ENCODE measurements at places on chromosomes 13 and 19. TPM values are rescaled to one million over a fixed set of nuclear protein-coding genes. Genes with fewer than 3 reads are reported as not detected.

DNA sequence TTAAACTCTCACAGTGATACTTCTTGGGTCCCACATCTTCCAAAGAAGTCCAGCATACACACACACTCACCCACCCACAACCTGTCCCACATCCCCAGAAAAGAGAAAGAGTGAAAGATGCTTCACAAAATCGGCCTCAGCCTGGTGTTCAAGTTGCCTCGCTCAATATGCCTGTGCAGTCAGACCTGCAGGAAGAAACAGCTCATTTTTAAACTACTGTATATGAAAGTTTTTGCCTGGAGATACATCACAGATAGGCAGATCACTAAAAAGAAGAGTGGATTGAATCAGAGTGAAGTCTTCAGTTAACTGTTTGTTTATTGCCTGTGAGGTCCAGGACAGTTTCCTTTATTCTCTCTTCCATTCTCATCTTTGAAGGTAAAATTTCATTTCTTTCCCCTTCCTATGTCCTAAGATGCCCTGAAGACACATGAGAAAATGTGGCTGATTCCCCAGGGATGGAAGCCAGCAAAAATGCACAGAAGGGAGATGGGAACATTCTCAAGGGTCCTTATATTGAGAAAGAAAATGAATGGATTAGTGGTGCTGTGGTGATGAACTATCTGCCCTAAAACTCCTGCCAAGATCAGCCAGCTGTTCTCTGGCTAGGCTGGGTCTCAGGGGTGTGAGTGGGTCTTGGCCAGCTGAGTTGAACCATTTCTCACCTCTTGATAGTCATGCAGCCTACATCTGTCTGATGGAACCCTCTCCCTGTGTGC, 259.0 kb downstream of the ITGBL1 start:
- DNase-seq = no peak

- no peak for DNase-seq
These were observed 55.4 kb upstream of the SCEL start for GRCh38 chr13:77480066-77480465.

DNA sequence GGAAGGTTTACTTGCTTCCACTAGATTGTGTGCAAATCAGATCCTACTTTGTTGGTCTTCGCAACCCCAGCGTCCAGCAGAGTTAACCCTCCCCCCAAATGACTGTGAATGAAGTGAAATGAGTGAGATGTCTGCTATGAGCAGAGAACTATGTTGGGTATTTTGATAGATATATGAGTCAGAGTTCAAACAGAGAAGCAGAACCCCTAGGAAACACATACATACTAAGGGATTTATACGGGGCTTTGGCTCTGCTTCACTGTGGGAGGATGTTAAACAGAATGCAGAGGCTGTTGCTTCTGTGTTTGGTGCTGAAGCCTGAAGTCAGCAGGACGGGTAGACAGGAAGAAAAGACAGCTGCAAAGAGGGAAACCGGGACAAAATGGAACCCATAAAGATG, 197.0 kb downstream of the MZT1 start:
- DNase-seq = no peak

GRCh38 chr19:55442372-55442961, 633 bp downstream of the SHISA7 start:
- DNase-seq = no peak

- no peak for DNase-seq
These were observed 4.0 kb downstream of the NKPD1 start for GRCh38 chr19:45156751-45157150.

CNFN gene
- total RNA-seq = 354 TPM

GRCh38 chr13:30880151-30880855, 25.8 kb upstream of the MEDAG start:
- no peak for DNase-seq

GRCh38 chr13:83298617-83299016, 583.7 kb downstream of the SLITRK1 start:
- no peak for DNase-seq

CFAP97D2 gene
- total RNA-seq = not detected

GRCh38 chr13:20942938-20943559, 40.5 kb upstream of the XPO4 start:
- DNase-seq = no peak

DNA sequence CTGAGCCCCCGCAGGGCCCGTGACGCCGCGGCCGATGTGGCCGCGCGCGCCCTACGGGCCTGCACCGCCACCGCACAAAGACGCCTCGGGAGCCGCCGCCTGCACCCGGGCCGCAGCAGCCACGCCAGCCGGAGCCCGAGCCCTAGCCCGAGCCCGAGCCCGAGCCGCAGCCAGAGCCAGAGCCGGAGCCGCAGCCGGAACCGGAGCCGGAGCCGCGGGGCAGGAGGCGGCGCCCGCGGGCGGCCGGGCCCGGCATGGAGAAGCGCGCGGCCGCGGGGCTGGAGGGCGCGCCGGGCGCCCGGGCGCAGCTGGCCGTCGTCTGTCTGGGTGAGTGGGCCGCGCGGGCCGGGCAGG, 379 bp downstream of the LRP3 start:
- no peak for DNase-seq

CCDC194 gene
- total RNA-seq = not detected

COL4A2 gene
- 43.0 TPM for total RNA-seq

- no peak for DNase-seq
These were observed 65.5 kb downstream of the DPY19L3 start for GRCh38 chr19:32471095-32471494.

DNA sequence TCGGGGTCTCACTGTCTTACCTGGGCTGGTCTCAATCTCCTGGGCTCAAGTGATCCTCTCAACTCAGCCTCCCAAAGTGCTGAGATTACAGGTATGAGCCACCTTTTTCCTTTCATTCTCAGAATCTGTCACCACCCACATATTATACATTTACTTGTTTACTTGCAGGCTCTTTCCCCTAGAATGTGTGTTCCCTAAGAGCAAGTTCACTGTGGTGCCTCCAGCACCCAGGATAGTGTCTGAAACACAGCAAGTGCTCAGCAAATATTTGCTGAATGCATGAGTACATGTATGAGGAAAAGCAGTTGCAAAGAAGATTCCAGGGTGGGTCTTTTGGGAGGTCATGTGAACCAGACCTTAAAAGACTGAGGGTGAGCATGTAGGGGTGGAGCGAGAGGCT, 96.8 kb downstream of the RGCC start:
- DNase-seq = no peak

GRCh38 chr13:113589251-113589960, 4.9 kb downstream of the TFDP1 start:
- no peak for DNase-seq

ADAMTSL5 gene
- 4.1 TPM for total RNA-seq

GRCh38 chr19:18102916-18103542, 5.5 kb downstream of the MAST3 start:
- no peak for DNase-seq

HSD11B1L gene
- 19.0 TPM for total RNA-seq

DIRAS1 gene
- total RNA-seq = 4.5 TPM

DNA sequence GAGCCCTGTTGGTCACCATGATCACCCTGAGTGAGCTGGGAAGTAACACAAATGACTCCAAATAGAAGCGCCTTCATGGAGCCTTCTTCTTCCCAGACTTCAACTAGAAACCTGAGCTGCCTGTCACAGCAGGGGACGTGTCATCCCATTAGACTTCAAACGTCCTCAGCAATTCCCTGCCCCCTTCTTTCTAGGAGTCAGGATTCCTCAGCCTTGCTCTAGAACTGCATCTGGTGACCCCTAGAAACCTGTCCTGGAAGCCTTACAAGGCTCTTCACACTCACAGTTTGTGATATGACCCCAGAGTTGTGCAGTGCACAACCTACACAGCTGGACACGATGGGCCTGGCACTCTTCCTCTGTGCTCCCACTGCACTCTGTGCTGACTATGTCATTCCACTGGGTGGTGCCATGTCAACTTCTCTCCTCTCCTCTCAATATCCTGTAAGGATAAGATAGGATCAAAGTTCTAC, 23.6 kb upstream of the TTYH1 start:
- DNase-seq = no peak

DNA sequence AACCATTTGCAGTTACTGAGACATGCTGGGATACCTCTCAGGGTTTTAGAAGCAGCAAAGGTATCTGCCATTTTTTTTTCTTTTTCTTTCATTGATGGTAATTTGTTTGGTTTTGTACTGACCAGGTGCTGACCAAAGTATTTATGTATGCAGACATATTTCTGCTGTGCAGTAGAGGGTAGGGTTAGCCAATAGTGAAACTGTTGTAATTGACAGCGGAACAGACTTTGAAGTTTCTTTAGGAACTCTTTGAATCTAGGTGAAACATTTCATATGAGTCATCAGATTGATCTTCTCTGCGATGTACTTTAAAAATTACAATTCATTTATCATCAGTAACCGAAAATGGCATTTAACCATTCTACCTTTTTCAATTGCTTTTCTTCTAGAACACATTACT, 63.0 kb downstream of the ITGBL1 start:
- no peak for DNase-seq

PPAN gene
- 47.5 TPM for total RNA-seq

DNA sequence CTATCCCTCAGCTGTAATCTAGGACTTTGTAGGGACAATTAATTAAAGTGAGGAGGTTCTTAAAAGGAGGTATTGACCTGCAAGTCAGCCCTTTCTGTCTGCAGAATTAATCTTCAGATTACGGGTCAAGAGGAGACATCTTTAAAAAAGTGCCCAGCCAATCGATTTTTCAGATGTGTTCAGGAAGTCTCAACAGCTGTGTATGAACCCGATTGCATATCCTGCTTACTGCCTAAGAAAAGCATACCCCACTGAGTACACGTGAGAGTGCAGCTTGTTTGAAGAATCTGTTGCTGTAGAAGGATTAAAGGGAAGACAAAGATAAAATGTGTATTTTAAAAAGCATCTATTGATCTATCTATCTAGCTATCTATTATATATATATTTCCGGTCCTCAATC, 1194.5 kb downstream of the UQCRFS1 start:
- DNase-seq = no peak

GRCh38 chr13:38914070-38914469, 76.6 kb downstream of the STOML3 start:
- DNase-seq = no peak

DNA sequence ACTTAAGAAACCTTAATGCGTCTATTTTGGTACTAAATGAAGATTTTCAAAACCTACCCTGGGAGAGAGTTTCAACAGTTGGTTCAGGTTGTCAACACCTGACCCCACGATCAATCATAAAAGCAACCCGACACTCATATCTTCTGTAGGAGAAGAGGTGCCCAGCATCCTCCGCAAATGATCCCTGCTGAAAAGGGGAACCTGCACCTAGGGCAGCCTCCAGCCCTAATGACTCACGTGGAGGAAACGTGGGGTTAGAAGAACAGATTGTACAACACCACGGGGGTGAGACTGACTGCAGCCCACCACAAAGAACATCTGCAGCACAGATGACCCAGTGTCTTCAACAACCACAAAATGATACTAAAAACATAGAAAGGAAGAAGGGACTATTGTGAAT, 116.3 kb downstream of the RAB20 start:
- no peak for DNase-seq

- no peak for DNase-seq
These were observed 18.6 kb upstream of the CCNE1 start for GRCh38 chr19:29793116-29793727.

PCDH17 gene
- total RNA-seq = 0.80 TPM

DNA sequence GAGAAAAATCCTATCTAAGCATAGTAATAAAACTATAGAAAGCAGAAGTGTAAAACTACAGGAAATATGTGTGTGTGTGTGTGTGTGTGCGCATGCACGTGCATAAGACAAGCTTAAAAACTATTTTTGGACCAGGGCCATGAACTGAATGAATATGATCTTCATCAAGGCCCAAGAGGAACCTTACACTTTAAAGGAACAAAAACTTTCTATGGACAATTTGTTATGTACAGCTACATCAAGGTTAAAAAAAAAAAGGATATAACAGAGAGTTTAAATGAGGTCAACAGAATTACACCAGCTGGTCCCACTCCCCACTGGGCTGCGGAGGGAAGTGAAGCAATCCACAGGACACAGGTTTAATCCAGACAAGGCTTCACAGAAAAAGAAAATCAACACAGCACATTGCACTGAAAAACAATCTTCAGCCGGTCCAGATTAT, 151.1 kb downstream of the LHFPL6 start:
- DNase-seq = no peak

- no peak for DNase-seq
These were observed 5.4 kb downstream of the HNRNPUL1 start for GRCh38 chr19:41269571-41269970.

CGB8 gene
- not detected for total RNA-seq

GRCh38 chr19:52741951-52742485, 7.2 kb upstream of the ZNF611 start:
- no peak for DNase-seq

KLK11 gene
- total RNA-seq = 173 TPM

GRCh38 chr13:102240110-102240509, 161.7 kb downstream of the FGF14 start:
- no peak for DNase-seq

TMEM86B gene
- 2.0 TPM for total RNA-seq

DNA sequence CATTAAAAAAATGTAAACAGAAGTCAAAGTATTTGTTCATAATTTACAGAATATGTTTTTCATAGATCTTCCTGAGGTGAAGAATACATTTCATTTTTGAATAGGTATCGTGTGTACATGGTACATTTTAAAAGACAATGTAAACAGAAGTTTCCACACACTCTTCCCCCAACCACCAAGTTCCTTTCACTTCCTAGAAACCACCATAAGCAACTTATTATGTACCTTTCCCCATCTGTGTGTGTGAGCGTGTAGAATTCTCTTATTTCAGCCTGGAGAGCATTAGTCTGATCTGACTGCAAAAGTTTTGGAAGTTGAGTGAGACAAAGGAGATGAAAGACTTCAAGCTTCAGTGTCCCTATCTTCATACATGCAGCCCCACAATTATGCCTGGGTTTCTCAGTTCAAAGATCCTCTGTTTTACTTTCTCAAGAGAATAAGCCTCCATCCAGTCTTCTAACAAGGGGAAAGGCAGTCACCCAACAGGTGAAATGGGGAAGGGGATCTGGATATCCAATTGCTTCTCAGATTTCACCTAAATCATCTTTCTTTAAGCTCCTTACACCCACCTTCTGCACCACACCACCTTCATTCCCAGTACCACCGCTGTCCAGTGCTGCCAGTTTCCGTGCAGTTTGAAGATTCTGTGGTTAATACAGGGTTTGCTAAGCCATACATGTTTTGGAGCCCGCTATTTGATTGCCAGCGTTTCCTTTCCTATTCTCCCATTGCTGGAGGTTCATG, 2.1 kb downstream of the TEX30 start:
- no peak for DNase-seq

DNA sequence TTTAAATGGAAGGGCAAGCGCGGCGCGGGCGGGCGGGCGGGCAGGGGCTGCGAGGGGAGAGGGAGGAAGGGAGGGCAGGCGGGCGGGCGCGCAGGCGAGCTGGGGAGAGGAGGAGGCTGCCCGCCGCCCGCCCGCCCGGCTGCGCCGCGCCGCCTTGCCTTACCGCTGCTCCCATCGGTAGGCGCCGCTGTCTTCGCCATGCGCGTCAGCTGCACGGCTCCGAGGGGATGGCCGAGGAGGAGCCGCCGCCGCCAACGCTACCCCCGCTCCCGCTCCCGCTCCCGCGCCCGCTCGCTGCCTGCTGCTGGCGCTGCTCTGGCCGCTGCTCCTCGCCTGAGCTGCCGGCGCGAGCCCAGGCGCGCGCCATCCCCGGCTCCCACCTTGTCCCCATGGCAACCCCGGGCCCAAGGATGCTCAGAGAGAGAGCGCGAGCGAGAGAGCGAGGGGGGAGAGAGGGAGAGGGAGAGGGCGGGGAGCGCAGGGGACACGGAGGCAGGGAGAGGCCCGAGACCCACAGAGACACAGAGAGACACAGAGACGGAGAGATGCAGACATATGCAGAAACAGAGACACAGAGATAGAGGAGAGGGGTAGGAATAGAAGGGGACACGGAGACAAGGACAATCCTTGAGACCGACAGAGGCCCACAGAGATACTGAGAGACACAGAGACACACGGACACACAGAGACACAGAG, 40.3 kb downstream of the DEDD2 start:
- DNase-seq = no peak

KRTDAP gene
- 1,056 TPM for total RNA-seq

Data from suprapubic skin (tissue), 4 donors.